NCI-H460 (cell line): ENCODE measurements at places on chromosomes 7 and 10.

- no peak for DNase-seq
Measured at GRCh38 chr10:76881477-76882220, 756.0 kb downstream of the KCNMA1 start.

DNA sequence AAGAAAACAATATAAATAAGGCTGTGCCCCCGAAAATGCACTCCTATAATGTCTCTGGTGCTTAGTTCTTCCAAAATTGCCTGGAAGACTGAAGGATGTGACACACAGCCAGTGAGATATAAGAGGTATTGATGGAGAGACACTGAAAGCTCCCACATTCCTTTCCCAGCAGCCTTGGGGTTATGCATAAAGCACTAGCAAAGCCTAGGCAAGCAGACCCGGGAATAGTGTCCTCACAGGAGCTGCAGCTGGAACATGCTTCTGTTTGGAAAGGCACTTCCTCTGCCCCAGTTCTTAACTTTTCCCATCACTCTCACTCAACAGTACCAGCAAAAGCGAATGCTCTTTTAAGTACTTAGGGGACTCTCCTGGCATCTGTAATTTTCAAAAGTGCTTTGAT is 178.0 kb downstream of the AMPH start:
- DNase-seq: no peak

GRCh38 chr10:80454513-80455460 is 677 bp downstream of the TSPAN14 start:
- DNase-seq: no peak

- DNase-seq: no peak
Measured at GRCh38 chr7:7641129-7641663, 644 bp downstream of the UMAD1 start.

GRCh38 chr10:85311613-85312337 is 983.4 kb downstream of the CCSER2 start:
- DNase-seq: no peak

DNA sequence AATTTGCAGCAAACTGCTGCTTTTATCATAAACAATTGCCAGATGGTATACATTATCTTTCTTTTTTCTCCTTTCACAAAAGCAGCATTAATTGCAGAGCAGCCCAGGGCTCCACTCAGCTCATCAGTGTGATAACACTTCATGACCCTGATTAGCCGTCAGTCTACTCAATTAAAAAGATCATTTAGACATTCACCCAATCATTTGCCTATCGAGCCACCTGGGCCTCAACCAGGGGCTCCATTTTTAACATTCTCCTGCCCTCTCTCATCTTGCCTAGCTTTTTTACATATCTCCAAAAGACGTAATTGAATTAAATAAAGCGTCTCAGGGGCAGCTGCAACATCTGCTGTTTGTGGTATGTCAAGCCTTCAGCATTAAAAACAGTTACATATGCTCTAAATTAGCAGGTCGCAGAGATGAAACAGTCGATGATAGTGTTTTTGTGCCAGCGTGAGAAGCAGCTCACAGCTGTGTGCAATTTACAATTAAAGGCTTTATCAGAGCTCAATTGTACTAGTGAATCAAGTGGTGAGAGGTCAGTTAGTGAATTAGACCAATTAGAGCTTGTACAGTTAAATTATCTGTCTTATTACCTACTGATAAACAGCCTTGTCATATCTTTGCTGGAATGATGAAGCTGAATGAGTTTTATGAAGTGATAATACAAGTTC is 522.5 kb downstream of the ETV1 start:
- no peak for DNase-seq

- no peak for DNase-seq
Measured at GRCh38 chr7:131293018-131293417, 34.7 kb upstream of the MKLN1 start.

- DNase-seq: no peak
Measured at GRCh38 chr10:108439397-108439796, 1274.9 kb upstream of the SORCS1 start.

DNA sequence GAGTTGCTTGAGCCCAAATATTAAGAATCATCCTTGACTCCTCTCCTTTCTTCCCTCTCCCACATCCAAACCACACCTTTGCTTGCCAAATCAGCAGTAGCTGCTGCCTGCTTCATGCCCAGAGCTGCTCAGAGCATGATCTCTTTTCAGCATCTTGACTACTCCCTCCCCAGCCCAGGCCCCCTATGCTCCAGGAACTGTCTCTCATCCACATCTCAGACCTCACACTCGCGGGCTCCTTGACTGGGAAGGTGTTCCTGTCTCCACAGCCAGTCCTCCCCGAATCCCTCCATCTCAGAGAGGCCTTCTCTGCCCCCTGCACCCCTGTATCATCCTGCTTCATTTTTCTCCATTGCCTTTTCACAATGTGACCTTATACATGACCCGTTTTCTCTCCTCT is 157.0 kb downstream of the DNAJB6 start:
- no peak for DNase-seq

DNA sequence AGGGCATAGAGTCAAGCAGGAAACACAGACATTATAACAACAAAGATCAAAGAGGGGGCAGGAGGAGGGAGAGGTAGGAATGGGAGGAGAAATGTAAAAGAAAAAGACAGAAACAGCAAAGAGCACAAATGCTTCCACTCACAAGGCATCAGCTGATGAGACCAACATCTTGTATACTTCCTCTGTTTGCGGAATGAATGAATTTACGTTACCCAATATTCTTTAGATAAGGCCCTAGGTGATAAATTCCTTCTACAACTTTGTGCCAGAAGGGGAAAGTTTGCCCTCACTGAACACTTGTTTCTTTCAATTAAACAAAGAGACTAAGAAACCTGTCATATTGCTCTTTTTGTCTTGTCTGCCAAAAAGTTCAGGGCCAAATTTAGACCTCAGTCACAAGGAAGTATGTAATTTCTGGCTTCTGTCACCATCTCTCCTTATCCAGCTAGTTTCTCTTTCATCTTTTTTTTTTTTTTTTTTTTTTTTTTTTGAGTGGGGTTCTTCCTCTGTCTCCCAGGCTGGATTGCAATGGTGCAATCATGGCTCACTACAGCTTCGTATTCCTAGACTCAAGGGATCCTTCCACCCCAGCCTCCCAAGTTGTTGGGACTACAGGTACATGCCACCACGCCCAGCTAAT is 116.4 kb upstream of the NANOS1 start:
- DNase-seq: no peak

DNA sequence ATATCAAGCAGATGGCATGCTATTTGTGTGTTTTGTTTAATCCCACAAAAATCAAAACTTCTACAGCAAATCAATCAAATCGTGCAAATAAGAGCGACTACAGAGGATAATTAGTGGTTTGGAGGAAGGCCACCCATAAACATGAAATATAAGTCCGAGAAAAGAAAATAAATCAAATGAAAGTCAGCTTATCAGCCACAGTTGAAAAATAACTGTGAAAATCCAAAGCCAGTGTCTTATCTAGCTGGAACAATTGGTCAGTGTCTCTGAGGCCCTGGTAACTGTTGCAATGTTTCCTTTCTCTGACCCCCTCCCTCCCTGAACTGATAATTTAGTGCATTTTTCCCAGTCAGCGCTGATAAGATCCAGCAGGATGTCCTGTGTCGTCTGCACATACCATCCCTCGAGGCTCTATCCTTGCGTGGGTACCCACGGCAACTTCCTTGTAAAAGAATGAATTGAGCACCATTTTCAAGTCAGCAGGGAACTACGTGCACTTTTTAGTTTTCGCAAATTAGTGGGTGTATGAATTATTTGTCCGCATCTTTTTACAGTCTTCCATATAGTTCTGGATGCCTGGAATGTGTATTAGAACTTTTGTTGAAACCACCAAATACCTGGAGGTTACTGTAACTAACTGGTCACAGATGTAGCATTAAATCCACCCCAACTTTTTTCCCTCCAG is 10.8 kb upstream of the JCAD start:
- DNase-seq: no peak

- DNase-seq: no peak
Measured at GRCh38 chr10:26331371-26331770, 106.8 kb upstream of the APBB1IP start.
